Cerebellar nuclear complex (tissue), 1 donor: ENCODE measurements at places on chromosomes 16 and 17.
A peak's percentile ranks its signal among the peaks of the same experiment; 100 is the strongest.

DNA sequence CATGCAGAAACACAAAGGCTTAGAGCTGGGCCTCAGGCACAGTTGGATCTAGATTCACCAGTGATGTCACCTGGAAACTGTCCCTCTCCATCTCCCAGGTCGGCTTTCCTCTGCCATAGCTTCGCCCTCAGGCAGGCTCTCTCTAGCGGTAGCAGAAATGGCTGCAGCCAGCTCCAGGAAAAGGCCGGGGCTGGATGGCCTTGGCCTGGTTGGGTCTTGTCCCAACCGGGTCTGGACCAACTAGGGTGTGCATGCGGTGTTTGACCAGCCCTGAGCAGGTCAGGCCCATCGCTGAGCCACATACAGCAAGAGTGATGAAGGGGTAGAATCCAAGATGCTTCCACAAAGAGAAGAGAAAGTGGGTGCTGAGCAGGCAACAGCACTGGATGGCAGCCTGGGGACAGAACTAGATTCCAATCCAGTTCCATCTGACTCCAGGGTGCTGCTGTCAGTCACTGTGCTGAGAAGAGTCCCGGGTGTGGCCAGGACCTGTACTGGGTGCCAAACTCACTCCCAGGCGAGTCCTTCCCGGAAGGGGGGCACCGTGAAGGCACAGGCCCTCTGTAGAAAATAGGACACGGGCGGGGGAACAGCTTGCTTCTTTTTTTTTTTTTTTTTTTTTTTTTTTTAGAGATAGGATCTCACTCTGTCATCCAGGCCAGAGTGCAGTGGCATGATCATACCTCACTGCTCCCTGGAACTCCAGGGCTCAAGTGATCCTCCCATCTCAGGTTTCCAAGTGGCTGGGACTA, 51.8 kb downstream of the SOCS3 start:
- no peak for DNase-seq

DNA sequence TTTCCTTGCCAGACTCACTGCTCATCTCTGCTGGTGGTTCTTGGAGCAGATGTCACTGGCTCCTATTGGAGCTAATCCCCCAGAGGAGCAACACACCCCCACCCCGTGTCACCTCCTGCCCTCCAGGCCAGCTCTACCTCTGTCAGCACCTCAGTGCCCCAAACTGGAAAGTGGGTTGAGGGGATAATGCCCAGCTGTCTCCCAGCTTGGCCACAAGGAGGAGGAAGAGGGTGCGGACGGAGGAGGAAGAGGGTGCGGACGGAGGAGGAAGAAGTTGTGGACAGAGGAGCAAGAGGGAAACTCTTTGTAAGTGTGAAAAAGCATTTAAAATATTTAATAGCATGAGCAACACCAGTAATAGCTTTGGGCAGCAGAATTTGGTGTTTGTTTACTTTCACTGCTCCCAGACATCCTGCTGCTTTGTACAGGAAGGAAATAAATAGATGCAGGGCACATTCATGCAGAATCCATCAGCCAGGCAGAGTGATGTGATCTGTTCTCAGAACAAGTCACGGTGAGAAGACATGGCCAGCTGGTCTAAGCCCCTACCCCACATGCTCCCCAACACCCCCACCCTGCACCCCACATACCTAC, 82.5 kb downstream of the C17orf67 start:
- no peak for DNase-seq

- no peak for DNase-seq
These were observed 31.7 kb upstream of the CDH8 start for GRCh38 chr16:62067981-62068380.

GRCh38 chr16:9151597-9151996, 60.2 kb downstream of the HAPSTR1 start:
- no peak for DNase-seq

GRCh38 chr17:62870030-62870541, 62.0 kb upstream of the MARCHF10 start:
- DNase-seq = no peak

DNA sequence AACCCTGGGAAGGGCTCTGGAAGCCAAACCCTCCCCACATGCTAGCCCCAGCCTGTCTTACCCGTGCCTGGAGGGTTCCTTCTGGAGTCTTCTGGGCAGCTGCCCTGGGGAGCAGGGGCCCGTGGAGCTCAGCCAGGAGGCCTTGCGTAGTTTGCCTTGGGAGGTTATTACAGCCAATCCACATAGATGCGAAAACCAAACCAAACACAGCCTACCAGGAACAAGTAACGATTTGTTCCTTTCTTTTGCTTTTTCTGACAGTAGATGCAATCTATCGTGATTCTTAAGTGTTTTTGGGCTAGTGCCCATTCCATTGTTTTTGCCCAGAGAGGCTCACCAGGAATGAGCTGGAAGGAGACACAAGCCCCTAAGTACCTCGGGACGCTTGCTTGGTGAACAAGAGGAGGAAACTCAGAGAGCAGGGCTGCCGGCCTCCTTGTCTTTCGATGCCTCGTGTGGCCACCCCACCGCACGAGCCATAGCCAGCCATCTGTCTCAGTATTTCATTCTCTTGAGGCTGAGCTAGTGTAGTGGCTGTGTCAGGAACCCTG, 102.7 kb upstream of the NOL11 start:
- DNase-seq = peak; percentile 38

- no peak for DNase-seq
These were observed 160.0 kb downstream of the MAP2K6 start for GRCh38 chr17:69574257-69575197.

GRCh38 chr16:56607675-56608042, 725 bp upstream of the MT2A start:
- no peak for DNase-seq

- no peak for DNase-seq
These were observed 8.8 kb downstream of the PMM2 start for GRCh38 chr16:8806272-8806983.

GRCh38 chr17:72764632-72765041, 327.9 kb downstream of the SLC39A11 start:
- no peak for DNase-seq

DNA sequence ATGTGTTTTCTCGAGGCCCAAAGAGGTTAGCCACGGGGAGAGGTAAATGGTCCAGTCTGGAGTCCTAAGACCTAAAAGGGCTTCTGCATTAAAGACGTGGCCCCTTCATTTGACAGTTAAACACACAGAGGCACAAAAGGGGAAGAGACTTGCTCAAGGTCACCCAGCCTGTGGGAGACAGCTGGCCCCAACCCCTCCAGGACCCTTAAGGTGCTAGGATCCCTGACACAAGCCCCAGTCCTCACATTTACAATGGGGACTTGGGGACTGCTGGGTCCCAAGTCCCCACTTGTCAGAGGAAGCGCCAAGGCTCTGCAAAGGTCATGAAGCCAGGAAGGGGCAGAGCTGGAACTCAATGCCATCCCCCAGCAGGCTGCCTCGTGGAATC, 1.7 kb downstream of the ABAT start:
- no peak for DNase-seq

DNA sequence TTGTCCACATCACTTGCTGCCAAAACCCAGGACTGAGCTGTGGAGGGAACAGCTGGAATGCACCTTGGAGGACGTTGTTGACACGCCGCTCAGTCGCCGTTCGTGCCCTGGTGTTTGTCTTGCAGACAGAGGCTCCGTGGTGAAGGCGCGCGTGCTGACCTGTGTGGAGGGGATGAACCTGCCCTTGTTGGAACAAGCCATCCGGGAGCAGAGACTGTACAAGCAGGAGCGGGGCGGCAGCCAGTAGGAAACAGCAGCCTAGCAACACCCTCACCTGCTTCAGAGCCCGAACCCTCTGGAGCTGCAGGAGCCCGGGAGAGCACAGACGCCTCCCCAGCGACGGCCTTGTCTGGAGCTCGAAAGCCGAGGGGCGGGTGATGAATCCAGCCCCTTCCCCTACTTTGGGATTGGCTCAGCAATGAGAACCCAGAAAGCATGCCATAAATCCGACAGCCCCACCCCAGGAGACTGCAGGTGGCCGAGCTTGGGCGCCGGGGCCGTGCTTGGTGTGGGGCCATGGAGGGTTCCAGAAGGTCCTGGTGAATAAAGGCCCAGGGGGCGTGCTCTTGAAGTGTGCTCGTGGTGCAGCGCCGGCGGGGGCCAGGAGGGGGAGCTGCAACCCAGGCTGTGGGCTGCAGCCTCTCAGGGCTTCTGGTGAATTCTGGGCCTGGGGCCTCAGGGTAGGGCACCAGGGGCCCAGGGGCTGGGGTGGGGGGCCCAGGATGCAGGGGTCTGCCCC, 470 bp upstream of the CDK3 start:
- DNase-seq = no peak

- no peak for DNase-seq
These were observed 15.8 kb upstream of the SLC46A1 start for GRCh38 chr17:28421787-28422305.

GRCh38 chr17:30212750-30213149, 22.7 kb downstream of the SLC6A4 start:
- DNase-seq = no peak

DNA sequence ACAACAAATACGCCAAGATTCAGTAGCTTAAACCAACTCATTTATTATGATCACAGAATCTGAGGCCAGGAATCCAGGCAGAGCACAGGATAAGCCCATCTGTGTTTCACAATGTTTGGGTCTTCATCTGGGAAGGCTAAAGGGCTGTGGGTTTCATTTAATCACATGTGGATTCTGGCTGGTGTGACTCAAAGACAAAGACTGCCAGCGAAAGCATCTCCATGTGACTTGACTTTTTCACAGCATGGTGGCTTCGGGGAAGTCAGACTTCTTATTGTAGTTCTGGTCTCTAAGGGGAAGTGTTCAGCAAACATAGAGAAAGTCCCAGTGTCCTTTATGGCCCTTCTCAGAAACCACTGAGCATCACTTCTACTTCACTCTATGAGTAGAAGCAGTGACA, 1014.4 kb upstream of the GOT2 start:
- no peak for DNase-seq

- no peak for DNase-seq
These were observed 72.1 kb upstream of the TNRC6C start for GRCh38 chr17:77886387-77886728.

GRCh38 chr17:1123921-1124715, 55.7 kb downstream of the ABR start:
- DNase-seq = no peak

DNA sequence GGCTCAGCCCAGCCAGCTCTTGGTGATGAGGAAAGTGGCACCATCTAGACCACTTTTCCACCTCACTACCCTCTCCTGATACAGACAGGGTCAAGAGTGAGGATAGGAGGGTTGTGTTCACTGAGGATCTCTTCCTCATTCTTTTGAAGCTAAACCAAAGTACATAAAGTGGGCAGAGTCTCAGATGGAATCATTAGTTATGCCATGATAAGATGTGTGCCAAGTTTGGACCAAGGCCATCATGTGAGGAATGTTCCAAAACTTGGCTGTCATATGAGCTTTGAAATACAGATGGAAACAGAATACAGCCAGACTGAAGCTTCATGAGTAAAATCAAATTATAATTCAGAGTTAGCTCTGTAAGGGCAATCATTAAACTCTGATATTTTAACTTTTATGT, 37.2 kb downstream of the ACSM1 start:
- no peak for DNase-seq

DNA sequence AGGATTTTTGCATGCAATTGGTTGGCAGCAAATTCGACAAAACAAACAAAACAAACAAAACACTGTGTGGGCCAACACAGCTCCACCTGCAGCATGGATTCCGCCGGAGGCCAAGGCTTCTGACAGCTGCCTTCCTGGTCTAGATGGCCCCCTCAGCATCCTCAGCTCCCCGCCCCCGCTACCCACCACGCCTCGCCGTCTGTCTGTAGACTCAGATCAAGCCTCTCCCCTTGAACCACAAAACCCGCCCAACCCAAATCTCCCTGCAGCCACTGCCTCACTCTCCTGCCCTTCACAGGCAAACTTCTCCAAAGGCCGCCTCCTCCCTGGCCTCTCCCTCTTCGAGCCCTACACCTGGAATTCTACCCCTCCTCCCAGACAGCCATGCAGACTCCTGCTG, 57.9 kb downstream of the RTN4RL1 start:
- no peak for DNase-seq

DNA sequence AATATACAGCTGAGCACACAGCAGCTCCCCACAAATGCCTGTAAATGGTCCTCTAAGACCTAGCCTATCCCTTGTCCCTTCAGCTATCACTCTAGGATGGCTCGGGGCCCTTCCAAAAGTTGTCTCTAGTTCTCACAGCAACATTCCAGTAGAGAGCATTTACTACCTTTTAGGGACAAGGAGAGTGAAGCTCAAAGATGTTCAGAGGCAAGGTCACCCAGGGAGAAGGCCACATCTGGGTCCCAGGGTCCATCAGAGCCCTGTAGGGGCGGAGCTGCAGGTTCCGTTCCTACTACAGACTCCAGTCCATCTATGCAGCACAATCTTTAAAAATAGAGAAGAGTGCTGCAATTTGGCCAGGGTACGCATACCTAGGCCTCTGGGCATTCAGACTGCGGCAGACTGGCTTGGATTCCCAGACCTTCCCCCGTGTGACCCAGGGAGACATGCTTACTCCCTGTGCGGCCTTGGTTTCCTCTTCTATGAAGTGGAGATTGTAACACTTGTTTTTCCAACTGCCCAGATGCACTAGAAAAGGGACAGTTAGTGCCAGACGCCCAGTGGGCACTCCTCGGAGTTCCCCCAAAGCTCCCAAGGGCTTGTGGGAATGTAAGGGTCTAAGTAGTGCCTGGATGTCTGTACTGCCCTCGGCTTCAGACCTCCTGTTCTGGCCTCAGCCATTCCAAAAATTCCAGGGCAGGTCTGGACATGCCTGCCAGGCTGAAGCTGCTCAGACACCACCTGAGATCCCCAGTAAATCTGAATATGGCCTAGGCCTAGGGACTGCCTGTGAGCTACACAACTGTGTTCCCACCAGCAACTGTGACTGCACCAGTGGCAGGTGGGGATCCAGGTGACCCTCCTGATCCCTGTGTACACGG, 2.5 kb downstream of the SLC12A4 start:
- DNase-seq = no peak

DNA sequence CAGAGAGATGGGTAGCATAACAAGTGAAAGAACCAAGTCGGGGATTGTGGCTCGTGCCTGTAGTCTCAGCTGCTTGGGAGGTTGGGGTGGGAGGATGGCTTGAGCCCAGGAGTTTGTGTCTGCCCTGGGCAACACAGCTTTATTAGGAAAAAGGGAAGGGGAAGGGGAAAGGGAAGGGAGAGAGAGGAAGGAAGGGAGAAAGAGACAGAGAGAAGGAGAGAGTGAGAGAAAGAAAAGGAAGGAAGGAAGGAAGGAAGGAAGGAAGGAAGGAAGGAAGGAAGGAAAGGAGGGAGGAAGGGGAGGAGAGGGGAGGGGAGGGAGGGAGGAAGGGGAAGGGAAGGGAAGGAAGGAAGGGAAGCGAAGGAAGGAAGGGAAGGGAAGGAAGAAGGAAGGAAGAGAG, 33.3 kb downstream of the CENPV start:
- no peak for DNase-seq

- no peak for DNase-seq
These were observed 29.2 kb upstream of the CBFA2T3 start for GRCh38 chr16:89006036-89006752.

DNA sequence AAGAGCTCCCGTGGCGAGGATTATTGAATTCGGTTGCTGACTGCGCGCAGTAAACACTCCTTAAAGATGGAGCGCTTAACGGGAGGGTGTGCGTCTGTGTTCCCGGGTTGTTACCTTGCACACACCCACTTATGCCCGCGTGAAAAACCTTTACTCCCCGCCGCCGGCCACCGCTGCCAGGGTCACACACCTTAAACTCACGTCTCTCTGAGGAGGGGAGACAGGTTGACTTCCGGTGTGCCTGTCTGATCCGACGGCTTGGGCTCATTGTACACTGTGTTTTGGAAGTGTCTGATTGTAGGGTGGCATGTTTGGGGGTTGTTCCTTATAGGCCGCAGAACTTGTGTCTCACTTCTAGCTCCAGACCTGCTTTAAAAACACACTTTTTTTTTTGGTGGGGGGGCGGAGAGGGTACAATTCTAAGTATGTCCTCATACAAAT, 66.8 kb downstream of the KPNA2 start:
- no peak for DNase-seq

- no peak for DNase-seq
These were observed 25.2 kb downstream of the BCO1 start for GRCh38 chr16:81263470-81264220.
